ENCODE measurements at places on chromosomes 1 and 21.

GRCh38 chr1:48109390-48110013 is 112.3 kb upstream of the TRABD2B start:
- no peak for DNase-seq

DNA sequence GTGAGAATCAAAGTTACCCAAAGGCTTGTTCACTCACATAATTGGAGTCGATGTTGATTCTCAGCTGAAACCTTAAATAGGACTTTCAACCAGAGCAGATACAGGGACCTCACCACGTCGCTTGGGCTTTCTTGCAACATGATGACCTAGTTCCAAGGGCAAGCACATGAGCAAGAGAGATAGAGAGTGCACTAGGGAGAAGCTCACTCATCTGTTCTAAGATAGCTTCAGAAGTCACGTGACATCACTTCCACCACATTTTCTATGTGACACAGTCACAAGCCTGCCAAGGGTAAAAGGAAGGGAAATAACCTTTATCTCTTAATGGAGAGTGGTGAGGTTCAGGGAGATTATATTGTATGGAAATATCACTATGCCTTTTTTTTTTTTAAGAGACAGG is 470.1 kb upstream of the PLXNA2 start:
- no peak for DNase-seq

DNA sequence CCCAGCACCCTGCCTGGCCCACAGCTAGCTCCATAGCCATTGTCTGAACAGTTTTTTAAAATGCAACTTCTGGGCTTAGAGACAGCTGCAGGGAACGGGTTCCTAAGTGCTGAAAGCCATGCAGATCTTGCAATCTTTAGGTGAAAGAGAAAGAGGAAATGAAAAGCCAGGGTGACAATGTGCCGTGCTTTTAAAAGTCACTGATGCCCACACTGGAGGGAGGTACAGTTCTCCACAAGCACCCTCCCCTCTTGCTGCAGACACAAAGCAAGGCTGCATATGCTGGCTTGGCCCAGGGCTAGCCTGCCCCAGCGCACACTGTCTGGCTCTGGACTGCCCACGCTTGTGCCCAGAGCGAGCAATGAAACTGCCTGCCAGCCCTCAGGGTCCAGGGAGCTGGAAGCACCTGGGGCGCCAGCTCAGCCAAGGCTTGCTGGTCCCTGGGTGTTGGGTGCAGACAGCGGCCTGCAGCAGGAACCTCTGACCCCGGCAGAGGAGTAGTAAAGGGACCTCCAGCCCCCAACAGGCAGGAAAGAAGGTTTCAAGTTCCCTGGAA is 70.4 kb downstream of the AJAP1 start:
- no peak for DNase-seq

- no peak for DNase-seq
Observed at GRCh38 chr1:167175901-167176300, 44.8 kb upstream of the POU2F1 start.

GRCh38 chr1:57321776-57322175 is 102.1 kb downstream of the DAB1 start:
- no peak for DNase-seq

DNA sequence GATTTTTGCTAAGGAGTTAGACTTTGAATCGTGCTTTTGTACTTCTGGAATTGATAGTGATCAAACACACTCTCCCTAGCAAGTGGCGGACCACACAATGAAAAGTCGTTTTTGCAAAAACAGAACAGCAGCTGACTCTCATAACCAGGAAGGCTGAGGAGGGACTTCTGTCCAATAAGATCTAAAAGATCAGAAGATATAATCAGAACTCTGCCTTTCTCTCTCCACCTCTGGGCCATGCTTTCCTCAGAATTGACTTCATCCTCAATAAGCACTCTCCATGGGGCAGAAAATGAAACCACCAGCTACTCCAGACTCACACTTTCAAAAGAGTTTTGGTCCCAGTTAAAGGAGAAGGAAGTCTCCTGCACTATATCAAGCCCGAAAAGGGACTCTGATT is 55.3 kb upstream of the SAMD13 start:
- DNase-seq = no peak

GRCh38 chr1:145994391-145995120 is 1.8 kb downstream of the TXNIP start:
- no peak for DNase-seq

DNA sequence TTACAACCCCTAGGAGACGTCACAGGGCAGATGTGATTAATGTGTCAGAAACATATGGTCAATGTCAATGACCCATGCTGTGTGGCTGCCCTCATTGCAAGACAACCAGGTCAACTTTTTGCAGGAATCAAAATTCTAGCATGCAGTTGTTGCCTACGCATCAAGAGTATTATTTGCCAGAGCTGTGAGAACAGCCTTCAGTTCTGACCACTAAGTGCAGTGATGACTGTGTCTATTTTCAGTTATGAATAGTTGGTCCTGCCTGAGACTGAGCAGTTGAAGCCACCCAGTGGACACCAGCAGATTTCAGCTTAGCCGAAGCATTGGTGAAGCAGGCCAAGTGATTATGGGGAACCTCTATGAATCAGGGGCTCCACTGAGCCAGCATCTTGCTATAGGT is 47.3 kb downstream of the LYPLAL1 start:
- no peak for DNase-seq

DNA sequence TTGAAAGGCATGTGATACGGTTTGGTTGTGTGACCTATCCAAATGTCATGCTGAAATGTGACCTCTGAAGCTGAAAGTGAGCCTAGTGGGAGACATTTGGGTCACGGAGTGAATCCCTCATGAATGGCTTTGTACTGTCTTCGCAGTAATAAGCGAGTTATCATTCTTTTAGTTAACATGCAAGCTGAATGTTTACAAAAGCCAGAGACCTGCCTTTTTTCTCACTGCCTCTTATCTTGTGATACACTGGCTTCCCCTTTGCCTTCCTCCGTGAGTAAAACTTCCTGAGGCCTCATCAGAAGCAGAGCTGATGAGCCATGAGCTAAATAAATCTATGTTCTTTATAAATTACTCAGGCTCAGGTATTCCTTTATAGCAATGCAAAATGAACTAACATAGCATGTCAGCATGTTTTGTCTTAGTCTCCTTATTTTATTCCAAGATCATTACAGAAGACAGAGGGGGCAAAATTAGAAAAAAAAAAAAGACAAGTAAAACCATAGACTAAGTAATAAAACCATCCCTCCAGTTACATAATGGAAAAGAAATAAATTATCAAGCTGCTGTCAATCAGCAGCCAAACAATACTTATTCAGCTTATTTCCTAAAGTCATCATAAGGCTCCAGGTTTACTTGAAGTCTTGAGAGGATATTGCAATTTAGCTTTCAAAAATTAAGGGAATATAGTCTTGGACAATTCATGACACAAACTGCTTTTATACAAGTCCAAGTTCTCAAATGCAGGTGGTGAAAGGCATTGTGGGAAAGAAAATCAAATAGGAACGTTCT is 12.1 kb downstream of the RGS18 start:
- no peak for DNase-seq

GRCh38 chr1:203537806-203538464 is 44.0 kb downstream of the OPTC start:
- DNase-seq = peak; percentile 4

DNA sequence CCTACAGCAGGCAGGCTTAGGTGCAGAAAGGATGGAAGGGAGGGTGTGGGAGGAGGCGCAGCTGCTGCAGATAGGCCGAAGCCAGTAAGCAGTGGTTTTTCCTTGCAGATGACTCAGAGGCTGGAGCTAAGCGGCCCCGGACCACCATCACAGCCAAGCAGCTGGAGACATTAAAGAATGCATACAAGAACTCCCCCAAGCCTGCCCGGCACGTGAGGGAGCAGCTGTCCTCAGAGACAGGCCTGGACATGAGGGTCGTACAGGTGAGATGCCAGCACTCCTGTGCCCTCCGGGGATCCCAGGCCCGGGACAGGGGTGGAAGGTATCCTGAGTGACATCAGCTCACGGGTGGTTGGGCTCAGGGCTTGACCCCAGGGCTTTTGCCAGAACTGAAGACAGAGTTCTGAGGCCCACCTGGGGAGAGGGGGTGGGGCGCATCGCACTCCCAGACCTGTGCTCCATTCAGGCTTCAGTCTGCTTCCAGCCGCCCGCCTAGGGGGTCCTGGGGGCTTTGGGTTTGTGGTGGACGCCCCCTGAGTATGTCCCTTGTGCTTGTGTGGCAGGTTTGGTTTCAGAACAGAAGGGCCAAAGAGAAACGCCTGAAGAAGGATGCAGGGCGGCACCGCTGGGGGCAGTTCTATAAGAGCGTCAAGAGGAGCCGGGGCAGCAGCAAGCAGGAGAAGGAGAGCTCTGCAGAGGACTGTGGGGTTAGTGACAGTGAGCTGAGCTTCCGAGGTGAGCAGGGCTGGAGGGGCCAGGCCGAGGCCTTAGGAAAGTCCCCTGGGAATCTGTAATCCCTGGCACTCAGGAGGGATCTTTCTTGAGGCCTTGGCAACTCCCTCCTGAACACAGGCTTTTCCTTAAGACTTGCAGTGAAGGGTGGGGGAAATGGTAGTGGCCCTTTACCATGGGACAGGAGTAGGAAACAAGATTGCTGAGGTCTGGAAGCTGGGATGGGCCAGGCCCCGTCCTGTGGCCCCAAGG is 41.5 kb downstream of the LHX4 start:
- no peak for DNase-seq

DNA sequence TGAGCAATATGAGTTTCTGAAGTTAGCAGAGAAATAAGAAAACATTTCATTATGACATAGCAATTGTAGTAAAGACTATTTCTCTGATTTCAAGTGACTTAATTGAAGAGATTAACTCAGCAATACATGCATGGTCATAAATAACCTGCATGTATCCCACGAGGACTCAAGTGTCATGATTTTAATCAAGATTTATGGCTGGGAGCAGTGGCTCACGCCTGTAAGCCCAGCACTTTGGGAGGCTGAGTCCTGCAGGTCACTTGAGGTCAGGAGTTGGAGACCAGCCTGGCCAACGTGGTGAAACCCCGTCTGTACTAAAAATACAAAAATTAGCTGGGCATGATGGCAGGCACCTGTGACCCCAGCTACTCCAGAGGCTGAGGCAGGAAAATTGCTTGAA is 311.9 kb upstream of the PLD5 start:
- DNase-seq = no peak

GRCh38 chr1:30966690-30967369 is 58.3 kb upstream of the SDC3 start:
- no peak for DNase-seq

DNA sequence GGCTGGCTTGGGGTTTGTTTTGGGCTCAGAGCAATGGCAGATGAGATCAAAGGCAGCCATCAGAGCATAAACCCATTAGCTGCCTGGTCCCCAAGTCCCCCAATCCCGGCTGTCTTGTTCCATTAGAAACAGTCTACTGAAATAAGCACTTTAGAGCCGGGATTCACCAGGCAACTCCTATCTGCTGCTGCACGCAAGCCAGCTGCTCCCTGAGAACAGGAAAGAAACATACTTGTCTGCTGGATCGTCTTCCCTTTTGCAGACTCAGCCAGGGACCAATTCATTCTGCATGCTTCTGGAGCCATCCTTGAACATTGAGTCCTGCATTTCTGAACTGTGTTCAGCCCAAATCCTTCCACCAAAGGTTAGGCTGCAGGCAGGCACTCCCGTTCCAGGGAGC is 21.8 kb downstream of the RXRG start:
- DNase-seq = no peak

GRCh38 chr1:117686907-117687306 is 81.1 kb downstream of the TENT5C start:
- no peak for DNase-seq

DNA sequence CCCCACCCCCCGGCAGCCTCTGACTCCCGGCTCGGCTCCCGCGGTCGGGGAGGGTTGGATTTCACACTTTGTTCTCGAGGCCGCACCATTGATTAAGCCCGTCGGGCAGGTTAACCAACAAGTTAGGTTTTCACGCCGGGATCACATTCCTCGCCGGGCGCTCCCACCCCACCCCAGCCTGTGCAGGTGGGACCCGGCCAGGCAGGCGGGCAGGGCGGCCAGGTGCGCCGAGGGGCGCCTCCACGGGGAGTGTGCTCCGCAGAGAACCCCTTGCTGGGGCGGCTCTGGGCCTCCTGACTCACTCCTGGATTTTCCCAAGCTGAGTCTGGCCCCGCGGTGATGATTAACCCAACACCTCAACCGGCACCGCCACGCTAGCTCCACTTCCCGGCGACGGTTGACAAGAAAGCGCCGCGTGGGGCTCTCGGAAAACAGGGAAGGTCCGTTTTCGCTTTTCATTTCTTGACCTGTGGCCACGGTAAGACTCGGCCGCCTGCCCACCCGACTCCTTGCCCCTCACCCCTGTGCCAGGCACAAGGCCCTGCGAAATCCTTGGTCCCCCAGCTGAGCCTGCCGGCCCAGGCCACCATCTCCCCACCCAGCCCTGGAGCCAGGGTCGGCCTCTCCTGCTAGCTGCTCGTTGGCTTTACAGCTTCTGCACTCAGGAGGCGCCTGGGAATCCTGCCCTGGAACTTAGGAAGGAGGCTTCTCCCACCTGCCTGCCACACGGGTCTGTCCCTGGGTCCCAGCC is 8.8 kb upstream of the TTLL10 start:
- no peak for DNase-seq

- DNase-seq = no peak
Observed at GRCh38 chr1:227937838-227938145, 9.9 kb downstream of the WNT9A start.

- no peak for DNase-seq
Observed at GRCh38 chr1:153698020-153698922, 19.8 kb downstream of the NPR1 start.

GRCh38 chr1:70504176-70504820 is 93.2 kb downstream of the CTH start:
- DNase-seq = no peak

DNA sequence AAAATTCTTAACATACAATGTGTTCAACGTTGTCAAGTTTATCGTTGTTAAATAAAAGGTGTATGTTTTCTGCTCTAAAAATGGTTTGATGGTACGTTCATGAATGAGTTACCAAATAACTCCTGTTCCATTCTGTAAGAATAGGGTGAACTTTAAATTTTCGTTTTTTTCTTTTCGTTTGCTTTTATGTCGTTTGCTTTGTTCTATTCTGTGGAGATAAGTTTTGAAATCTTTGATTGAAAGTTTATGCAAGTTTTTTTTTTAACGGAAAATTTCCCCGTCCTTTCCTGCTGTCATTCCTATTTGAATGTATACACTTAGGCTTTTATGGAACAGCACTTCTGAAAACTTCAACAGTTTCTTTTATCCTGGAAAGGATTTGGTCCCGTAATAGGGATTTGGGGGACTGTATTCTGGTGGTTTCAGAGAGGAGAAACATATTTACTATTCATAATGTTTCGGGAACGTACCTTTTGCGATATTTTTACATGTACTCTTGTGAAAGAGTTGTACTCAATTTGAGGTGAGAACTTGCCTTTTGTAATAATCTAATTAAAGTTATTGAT is 1.7 kb downstream of the DR1 start:
- no peak for DNase-seq

GRCh38 chr1:75588779-75589475 is 22.0 kb downstream of the SLC44A5 start:
- no peak for DNase-seq

GRCh38 chr21:43325968-43326715 is 100.8 kb downstream of the SIK1 start:
- DNase-seq = no peak

- no peak for DNase-seq
Observed at GRCh38 chr1:182032251-182032650, 29.3 kb downstream of the ZNF648 start.

Data from CD4-positive, alpha-beta T cell treated with Interleukin-1 beta for 1 hour (primary cell).